ENCODE measurements at places on chromosomes 2 and 18. TPM values are rescaled to one million over a fixed set of nuclear protein-coding genes. Genes with fewer than 3 reads are reported as not detected.

The SERTAD2 gene
- total RNA-seq = 23.7 TPM

- DNase-seq = no peak
Measured at GRCh38 chr2:36538335-36538734, 59.6 kb downstream of the FEZ2 start.

DNA sequence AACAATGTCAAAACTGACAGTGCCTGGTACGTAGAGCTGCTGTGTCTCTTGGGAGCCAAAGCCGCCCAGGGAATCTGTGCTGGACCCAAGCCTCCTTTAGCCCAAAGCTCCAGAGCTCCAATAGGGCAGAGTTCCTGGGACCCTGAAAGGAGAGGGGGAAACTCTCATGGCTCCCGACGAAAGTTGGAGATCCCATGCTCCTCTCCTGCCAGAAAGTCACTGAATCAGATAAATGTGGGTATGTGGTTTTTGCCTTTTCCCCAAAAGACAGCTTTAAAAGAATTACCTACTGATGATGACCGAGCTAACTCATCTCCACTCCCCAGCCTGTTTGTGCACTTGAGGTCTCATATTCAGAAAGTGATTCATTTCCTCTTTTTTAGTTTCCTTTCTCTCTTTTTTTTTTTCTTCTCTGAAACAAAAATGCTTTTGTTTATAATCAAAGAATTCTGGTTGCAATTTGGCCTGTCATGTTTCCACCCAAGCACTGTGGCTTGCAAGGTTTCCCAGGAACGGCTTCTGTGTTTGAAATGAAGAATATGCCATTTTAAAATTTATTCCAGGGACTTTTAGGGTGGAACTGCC, 14.1 kb upstream of the PMAIP1 start:
- no peak for DNase-seq

DNA sequence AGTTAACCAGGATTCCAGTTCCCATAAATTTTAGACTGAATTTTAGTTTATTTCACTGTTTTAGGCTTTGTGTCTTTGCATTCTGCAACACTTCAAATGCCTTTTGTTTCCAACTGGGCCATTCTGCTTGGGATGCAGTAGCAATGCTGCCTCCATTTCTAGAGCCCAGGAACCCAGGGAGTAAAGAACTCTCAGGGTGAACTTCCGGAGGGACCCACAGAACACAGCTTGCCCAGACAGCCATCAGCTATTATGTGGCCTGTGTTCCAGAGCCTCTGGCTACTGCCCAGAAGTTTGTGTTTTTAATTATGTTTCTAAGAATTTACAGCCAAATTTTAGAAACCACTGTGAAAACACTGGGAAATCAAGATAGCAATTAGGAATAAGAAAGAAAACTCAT, 145.1 kb downstream of the TMEM163 start:
- no peak for DNase-seq

DNA sequence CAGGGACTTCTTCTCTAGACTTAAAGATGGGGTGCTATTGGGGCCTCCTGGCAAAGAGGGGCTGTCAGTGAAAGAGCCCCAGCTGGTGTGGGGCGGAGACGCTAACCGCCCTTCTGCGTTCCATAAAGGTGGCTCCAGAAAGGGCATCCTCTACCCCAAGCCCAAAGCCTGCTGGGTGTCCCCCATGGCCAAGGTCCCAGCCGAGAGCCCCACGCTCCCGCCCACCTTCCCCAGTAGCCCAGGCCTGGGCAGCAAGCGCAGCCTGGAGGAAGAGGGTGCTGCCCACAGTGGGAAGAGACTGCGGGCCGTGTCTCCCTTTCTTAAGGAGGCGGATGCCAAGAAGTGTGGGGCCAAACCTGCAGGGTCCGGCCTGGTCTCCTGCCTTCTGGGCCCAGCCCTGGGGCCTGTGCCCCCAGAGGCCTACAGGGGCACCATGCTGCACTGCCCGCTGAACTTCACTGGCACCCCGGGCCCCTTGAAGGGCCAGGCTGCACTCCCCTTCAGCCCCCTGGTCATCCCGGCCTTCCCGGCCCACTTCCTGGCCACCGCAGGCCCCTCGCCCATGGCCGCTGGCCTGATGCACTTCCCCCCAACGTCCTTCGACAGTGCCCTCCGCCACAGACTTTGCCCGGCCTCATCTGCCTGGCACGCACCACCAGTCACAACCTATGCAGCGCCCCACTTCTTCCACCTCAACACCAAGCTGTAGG, 15.2 kb downstream of the ARID5A start:
- no peak for DNase-seq

DNA sequence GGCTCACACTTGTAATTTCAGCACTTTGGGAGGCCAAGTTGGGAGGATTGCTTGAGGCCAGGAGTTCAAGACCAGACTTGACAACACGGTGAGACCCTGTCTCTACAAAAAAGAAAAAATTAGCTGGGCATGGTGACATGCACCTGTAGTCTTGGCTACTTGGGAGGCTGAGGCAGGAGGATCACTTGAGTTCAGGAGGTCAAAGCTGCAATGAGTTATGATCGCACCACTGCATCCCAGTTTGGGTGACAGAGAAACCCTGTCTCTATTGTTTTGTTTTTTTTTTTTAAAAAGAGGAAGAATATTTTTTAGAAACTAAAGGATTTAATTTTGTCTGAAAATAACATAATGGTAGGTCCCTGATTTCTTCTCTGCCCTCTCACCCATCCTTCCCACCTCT, 79.4 kb upstream of the TMEM200C start:
- peak; percentile 0 for DNase-seq

All from suprapubic skin (tissue), 4 donors.